CD14-positive monocyte (primary cell): ENCODE measurements at places on chromosomes 3 and 15. TPM values are rescaled to one million over a fixed set of nuclear protein-coding genes. Genes with fewer than 3 reads are reported as not detected.

RLBP1 gene
- polyA plus RNA-seq: not detected

ARGFX gene
- not detected for polyA plus RNA-seq

GRCh38 chr3:112489674-112490479 lies 9.4 kb downstream of the BTLA start:
- no peak for DNase-seq

GRCh38 chr3:134126153-134126552 lies 96.4 kb upstream of the SLCO2A1 start:
- DNase-seq: no peak

- DNase-seq: no peak
These were observed 71.6 kb downstream of the MEIS2 start for GRCh38 chr15:37028625-37029296.

- no peak for DNase-seq
These were observed 130.2 kb downstream of the IQCH start for GRCh38 chr15:67384761-67385160.

DNA sequence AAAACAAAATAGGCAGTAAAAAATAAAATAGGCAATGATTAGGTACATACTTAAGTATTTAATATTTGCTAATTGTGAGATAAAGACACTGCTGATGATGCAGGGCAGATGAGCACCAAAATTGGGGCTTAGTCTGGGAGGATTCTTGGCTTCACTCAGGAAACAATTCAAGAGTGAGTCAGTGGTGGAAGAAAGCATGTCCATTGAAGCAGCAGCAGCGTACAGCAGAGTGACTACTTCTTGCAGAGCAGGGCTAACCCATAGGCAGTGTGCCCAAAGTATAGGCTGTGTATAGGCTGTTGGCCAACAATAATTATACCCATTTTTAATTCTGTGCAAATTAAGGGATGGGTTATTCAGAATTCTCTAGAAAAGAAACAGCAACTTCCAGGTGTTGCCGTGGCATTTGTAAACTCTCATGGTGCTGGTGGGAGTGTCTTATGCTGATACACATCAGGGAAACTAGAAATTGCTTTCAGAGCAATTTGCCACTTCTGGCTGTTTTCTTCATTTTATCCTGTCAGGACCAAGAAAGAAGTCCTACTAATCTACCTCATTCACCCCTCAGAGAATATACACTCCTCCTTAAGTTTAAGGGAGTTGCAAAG lies 317.3 kb upstream of the NAALADL2 start:
- no peak for DNase-seq

PLSCR5 gene
- polyA plus RNA-seq: not detected

- DNase-seq: peak; percentile 83
These were observed 37.7 kb upstream of the KLHL25 start for GRCh38 chr15:85832394-85832793.

GRCh38 chr15:98655732-98656131 lies 7.4 kb downstream of the IGF1R start:
- DNase-seq: no peak

ECT2 gene
- polyA plus RNA-seq: 3.3 TPM

- DNase-seq: no peak
These were observed 17.3 kb downstream of the MRPS11 start for GRCh38 chr15:88484682-88485331.

DNA sequence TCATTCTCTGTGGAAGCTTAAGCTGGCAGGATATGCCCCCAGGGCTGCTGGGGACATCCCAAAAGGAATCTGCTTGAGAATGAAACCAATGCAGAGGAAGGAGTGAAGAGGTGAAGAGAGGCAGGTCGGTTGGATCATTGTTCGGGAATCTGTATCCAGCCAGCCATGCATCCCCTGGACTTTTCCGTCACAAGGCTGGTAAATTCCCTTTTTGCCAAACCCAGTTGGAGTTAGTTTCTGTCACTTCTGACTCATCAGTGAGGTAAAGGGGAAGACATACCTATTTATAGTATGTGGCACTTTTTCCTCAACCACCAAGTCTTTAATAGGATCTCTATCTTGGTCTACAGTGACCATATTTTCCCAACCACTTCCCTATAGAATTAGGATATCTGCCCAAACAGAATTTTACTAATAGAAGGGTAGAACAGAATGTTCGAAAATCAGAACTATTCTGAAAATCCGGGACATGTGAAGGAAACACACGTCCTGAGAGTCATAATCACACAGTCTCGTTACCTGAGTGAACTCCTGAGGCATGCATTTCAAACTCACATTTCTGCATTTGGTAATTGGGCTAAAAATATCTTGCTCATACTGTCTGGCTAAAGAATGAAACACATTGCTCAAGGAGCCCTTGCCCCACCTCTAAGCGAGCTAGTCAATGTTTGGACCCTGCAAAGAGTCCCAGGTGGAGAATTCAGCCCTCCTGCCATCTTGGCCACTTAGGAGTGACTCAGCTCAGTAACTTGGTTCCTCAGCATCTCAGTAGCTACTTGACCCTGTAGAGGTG lies 289.7 kb upstream of the ADAMTS9 start:
- DNase-seq: no peak

GRCh38 chr3:111735243-111735758 lies 123.8 kb upstream of the PHLDB2 start:
- no peak for DNase-seq

GRCh38 chr15:92817339-92817886 lies 82.7 kb upstream of the CHD2 start:
- DNase-seq: peak; percentile 62

GRCh38 chr15:94253742-94254141 lies 22.4 kb downstream of the MCTP2 start:
- DNase-seq: no peak

GRCh38 chr3:107641572-107642307 lies 119.0 kb downstream of the BBX start:
- no peak for DNase-seq

DNA sequence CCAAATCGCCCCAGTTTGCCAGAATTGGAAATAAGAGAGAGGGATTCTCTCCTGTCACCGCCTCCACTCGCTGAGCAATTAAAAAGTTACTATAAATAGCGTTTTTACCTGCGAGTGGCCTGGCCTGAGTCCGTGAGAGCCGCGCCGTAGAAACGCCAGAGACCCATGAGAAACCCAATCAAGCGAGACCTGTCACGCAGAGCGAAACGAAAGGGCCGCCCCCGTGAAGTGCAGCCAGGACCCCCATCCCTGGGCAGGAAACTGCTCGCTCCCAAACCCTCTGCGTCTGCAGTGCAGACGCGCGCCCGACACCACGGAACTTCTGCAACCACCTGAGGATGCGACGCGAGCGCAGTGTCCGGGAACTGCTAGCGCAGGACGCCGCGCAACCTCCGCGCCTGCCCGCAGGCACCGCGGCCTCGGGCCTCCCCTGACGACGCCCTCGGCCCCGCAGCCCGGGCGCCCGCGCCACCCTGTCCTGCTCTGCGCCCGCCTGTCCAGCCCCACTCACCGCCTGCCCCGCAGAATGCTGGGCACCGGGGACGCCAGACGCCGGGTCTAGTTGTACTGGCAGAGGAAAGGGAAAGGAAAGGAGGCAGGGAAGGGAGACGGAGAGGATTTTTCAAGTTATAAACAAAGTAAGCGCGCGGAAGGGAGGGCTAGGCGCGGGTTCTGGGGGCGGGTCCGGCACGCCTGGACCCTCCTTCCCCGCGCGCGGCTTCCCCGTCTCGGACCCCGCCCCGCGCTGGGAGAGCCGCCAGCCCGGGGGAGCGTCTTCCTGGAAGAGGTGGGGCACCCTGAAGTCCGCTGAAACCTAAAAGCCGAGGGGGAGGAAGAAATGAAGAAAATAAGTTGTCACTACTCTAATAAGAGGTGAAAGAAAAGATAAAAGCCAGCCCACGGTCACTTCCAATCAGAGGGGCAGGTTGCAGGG lies at the start of gene PLSCR4:
Gene PLSCR4 (minus strand): TSS at position 657 of the 934 bp plus-strand sequence. CDS start 29,034 bp downstream, outside the sequence.
- no peak for DNase-seq

ZNF80 gene
- polyA plus RNA-seq: not detected

GOLGA8T gene
- polyA plus RNA-seq: not detected

DNA sequence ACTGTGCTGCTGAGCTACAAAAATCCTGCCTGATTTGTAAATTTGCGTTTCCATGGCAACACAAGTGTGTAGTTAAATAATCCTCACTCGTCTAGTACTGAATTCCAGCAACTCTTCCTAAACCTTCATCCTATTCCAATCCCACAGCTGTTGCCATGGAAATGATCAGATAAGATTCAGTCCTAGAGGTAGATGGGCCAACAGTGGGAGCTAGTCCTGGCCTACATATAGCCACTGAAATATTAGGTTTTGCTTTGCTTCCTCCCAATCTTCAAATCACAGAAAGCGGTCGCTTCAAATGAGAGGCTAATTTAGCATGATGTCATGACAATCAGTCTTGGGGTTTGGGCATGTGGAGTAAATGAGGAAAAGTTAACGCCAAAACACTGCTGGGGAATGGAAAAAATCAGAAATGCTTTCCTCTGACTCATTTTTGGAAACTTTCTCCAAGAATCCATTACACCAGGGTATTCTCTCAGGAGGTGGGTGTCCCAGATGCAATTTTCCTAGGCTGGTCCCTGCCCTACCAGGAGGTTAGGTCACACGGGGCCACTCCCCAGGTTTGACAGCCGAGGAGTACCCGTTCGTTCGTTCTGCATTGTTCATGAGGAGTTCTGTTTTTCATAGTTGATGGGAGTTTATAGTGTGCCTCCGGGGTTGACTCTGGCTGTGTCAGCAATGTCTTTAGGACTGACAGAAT lies 159.2 kb upstream of the SLCO3A1 start:
- no peak for DNase-seq
